ENCODE measurements at places on chromosomes 4 and X.
A peak's percentile ranks its signal among the peaks of the same experiment; 100 is the strongest.

- no peak for DNase-seq
Observed at GRCh38 chr4:114281164-114281960, 301.9 kb upstream of the ARSJ start.

DNA sequence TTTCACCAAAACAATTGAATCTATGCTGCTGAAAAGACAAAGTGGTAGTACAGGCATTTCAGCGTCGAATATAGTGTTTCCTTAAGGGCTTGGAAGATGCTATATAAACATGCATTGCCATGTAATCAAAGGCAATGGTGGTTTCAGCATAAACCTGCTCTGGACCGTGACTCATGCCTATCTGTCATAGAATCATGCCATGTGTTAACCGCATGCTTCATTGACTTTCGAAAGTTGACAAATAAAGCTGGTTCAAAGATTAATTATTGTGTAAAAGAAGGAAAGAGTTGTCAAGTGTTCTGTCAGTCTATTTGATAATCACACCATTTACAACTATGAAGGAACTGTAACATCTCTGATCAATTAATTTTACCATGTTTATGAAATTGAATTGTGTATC lies 83.2 kb downstream of the FUNDC1 start:
- DNase-seq: no peak

DNA sequence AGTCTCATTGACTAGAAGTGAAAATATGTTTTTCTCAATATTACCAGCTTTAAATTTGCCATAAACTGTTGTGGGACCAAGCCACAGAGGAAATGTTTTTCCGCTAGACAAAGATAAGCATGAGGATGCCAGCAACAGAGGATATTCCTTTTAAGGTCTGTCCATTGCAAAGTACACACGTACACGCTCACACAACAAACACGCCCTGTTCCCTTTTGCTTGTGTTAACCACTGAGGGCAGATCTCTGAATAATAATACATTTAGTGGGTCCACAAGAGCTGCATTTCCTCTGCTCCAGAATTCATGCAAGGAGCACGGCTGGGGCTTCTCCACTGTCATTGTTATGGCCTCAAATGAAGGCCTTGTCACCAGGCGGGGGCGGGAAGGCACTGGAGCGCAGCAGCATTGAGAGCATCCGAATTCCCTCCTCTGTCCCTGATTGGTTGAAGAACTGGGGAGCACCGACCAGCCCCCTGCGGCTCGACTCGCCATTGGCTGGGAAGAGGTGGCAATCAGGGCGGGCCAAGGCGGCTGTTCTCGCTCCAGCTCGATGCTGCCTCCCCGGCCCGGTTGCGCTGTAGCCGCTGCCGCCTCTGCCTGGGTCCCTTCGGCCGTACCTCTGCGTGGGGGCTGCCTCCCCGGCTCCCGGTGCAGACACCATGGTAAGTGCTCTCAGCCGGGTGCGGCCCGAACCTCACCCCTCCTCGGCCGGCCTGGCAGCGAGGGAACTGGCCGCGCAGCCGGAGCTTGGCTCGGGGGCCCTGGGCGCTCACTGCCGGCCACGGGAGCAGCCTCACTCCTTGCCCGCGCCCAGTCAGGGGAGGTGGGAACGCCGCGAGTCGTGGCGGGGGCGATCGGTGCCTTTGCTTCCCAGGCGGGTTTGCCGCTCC lies at the start of gene GUCY1B1:
Gene GUCY1B1 (plus strand): TSS at position 541 of the 891 bp plus-strand sequence. CDS start 120 bp downstream, at position 661.
- peak; percentile 6 for DNase-seq

- no peak for DNase-seq
Observed at GRCh38 chr4:183919141-183919540, 14.0 kb downstream of the STOX2 start.

DNA sequence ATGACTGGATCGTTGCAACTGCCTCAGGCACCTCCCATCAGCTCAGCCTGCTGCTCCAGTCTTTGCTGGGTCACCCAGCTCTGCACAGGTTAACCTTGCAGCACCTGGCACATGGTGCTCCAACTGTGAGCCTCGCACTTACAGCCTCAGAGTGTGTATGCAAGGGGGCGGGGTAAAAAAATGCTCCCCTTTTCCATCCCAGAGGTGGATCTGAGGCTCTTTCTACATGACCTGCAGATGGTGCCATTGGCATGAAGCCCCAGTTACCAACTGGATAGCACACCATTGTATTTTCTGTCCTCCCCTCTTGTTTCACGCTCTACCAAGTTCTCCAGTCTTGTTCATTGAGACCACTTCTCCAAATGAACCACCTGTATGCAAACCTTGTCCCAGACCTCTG lies 46.2 kb upstream of the TRPC3 start:
- DNase-seq: no peak

- no peak for DNase-seq
Observed at GRCh38 chrX:109299091-109299490, 182.8 kb downstream of the GUCY2F start.

GRCh38 chrX:79556800-79557199 lies 189.7 kb upstream of the ITM2A start:
- DNase-seq: no peak

DNA sequence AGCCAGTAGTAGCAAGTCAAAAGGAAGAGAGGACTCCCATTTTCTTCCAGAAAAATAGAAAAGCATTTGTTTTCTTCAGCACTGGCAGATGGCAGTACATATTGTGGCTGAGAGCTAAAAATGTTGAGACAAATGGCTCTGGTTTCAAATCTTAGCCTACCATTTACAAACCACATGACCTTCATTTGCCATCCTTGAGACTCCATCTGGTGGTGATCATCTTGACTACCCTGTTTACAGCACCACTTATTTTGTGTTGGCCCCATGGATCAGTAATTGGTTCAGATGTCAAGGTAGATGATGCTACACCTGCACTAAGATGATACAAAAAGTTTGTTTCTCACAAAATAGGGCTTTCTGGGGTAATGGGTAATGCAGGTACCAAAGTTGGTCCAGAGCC lies 951.8 kb upstream of the IGFBP7 start:
- DNase-seq: no peak

GRCh38 chr4:87309625-87310024 lies 13.1 kb downstream of the HSD17B13 start:
- no peak for DNase-seq

DNA sequence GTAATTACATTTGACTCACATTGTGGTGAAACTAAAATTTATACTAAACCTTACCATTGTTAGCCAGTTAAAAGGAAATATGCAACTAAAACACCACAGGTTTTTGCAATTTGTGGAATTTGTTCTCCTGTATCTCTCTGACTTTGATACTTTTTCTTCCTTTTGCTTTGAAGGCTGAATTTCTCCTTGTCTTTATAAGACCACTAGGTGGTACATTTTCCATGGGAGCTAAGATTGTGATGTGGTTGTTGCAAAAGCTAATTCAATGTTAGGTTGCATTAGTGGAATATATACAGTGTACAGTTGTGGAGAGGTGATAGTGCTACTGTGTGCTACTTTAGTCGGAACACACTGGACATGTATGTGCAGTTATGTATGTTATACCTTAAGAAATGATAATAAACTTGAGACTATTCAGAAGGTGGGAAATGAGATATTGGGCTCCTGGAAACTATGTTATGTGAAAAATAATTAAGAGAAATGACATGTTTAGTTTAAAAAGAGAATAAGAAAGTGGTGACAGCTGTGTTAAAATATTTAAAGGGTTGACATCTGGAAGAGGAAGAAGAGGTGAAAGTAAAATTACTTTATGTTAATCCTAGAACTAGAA lies 70.3 kb downstream of the ARL9 start:
- DNase-seq: no peak

- no peak for DNase-seq
Observed at GRCh38 chrX:81390237-81390636, 188.3 kb downstream of the SH3BGRL start.

GRCh38 chrX:15849555-15849954 lies 5.1 kb downstream of the AP1S2 start:
- no peak for DNase-seq

GRCh38 chrX:23287191-23287725 lies 47.4 kb upstream of the PTCHD1 start:
- no peak for DNase-seq

GRCh38 chrX:96578781-96579180 lies 105.9 kb upstream of the DIAPH2 start:
- DNase-seq: no peak

DNA sequence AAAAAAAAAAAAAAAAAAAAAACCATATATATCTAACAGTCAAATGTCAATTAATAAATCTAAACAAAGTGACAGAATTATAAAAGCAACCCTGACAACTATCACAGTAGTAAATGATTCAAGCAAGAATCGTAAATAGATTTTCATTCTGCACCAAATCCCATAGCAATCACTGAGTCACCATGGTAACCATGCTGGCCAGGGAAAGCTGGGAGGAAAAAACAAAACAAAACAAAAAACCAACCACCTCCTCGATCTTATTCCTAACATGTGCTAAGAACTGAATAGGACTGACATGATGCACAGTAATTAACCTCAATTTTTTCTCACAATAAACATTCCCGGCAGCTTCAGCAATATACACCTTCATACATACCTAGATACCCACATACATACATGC lies 30.6 kb upstream of the RAB40A start:
- no peak for DNase-seq

GRCh38 chrX:40832723-40833122 lies 97.4 kb upstream of the MED14 start:
- no peak for DNase-seq

- DNase-seq: no peak
Observed at GRCh38 chrX:10159145-10159468, 2.3 kb downstream of the CLCN4 start.

DNA sequence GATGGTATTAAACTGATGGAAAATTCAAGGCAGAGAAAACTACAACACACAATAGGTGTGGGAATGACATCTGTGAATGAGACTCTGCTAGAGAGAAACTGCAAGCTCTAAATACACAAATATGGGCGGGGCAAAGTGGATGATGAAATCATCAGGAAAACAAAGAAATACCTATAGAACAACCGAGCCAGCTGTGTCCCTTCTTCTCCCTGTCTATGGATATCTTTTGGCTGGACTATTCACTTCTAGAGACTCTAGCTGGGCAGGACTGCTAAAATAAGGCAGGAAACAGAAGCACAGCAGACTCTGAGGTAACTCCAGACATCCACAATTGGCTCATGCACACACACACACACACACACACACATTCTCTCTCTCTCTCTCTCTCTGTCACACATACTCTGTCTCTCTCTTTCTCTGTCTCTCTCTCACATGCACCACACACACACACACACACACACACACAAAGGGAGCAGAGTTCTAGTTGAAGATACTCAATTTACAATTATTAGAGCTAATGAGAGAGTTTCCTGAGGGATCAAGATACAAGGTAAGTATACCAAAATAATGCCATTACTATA lies 27.2 kb upstream of the EDNRA start:
- DNase-seq: no peak

GRCh38 chrX:13216139-13216538 lies 103.7 kb downstream of the ATXN3L start:
- DNase-seq: no peak

DNA sequence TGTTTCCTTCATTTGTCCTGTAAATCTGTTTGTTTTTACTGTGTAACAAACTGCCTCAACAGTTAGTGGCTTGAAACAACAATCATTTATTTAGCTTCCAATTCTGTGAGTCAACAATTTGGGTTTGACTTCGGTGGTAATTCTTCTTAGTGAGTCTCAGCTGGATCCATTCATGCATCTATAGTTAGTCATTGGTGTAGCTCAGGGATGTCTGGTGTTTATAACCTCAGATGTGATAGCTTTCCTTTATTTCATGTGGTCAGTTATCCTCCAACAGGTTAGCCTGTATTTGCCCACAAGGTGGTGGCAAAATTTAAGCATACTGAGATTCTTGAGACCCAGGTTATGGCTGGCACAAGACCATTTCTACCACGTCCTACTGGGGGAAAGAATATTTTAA lies 1267.2 kb downstream of the RAPGEF2 start:
- no peak for DNase-seq

DNA sequence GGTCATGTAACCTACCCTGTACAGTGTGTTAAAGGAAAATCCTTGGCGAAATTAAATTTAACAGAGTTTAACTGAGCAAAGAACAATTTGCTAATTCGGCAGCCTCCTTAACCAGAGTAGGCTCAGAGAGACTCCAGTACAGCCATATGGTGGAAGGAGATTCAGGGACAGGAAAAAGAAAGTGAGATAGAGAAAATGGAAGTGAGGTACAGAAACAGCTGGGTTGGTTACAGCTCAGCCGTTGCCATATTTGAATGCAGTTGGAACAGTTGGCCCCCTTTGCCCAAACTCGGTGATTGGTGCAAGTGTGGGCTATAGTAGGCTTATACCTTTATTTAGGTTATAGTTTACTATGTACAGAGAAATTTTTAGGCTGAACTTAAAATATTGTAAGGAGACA lies 48.8 kb upstream of the GBA3 start:
- DNase-seq: no peak

- DNase-seq: no peak
Observed at GRCh38 chr4:5463936-5464650, 244.3 kb downstream of the EVC2 start.

- DNase-seq: no peak
Observed at GRCh38 chr4:96407225-96407624, 567.3 kb downstream of the PDHA2 start.

DNA sequence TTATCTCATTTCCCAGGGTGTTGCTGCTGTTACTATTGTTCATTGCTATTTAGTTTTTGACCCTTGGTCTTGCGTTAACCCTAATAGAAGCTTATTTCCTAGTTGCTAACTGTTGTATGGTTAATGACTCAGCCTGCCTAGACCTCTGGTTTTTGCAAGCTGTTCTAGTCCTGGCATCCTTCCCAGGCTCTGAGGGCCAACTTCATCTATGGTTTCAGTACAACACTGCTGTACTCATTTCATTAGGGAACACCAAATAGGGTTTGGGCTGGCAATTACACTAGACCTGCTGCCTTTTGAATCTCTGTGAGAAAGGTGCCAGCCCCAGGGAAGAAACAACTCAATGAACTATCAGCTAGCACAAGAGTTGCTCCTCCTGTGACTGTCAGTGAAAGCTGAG lies 59.6 kb downstream of the DCX start:
- no peak for DNase-seq

GRCh38 chr4:15675356-15675755 lies 6.3 kb upstream of the FAM200B start:
- DNase-seq: no peak

- DNase-seq: no peak
Observed at GRCh38 chr4:6332042-6332668, 62.5 kb downstream of the WFS1 start.

GRCh38 chr4:36771411-36772153 lies 473.0 kb upstream of the NWD2 start:
- DNase-seq: no peak

GRCh38 chr4:138671106-138671505 lies 344.5 kb upstream of the NOCT start:
- no peak for DNase-seq
